HS-27A (cell line): ENCODE measurements at places on chromosomes 6 and 20.

GRCh38 chr20:14830466-14830865 lies 493.1 kb upstream of the FLRT3 start:
- DNase-seq, result no peak

GRCh38 chr20:1105599-1106194 lies 12.7 kb upstream of the PSMF1 start:
- no peak for DNase-seq

- no peak for DNase-seq
These were observed 215.2 kb downstream of the PTPRK start for GRCh38 chr6:128305228-128305627.

DNA sequence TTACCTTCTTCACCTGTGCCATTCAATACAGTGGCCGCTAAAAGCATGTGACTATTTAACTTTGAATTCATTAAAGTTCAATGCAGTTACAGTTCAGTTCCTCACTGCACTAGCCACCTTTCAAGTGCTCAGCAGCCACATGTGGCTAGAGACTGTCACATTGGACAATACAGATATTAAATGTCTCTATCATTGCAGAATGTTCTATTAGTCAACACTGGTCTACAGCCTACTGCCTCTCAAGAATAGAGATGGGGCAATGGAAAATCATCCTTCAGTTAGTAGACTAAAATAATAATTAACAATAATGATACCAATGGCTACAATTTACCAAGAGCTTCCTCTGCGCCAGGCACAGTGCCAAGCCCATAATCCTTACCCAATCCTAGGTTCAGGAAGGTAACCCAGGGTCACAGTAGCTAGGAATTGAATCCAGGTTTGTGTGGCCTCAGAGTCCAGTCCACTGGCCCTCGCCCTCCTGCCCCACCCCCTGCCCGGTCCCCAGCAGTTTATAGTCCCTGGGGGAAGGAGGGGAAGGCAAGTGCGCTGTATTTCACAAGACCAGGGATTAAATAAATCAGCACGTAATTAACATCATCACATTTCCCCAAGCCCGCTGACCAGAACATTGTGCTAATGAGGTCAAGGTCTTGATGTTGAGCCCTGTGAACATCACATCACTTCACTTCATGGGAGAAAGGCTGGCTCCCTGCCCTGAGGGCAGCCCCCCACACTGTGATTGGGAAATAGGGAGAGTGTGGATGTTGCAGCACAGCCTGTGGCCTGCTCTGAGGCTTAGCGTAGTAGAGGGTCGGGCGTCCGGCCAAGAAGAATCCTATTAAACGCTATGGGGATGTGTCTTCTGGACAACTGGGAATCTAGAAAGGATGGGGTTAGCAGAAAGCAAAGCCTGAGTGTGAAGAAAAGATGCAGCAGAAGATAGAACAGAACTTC lies 147.2 kb downstream of the VEGFA start:
- DNase-seq, result no peak

DNA sequence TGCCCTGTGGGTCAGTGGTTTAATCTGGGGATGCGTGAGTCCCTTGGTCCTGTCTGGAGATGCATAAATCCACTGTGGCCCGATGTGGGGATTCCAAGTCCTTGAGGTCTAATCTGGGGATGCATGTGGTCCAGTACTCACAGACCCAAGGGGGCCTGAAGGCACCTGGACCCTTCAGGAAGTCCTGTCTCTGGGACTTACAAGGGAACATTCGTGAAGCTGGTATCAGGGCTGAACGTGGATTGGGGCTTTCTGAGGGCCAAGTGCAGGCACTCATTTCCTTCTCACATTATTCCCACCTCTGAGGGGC lies 25.2 kb upstream of the GTSF1L start:
- DNase-seq, result no peak

- no peak for DNase-seq
These were observed 21.0 kb downstream of the MAP3K5 start for GRCh38 chr6:136771306-136771705.

DNA sequence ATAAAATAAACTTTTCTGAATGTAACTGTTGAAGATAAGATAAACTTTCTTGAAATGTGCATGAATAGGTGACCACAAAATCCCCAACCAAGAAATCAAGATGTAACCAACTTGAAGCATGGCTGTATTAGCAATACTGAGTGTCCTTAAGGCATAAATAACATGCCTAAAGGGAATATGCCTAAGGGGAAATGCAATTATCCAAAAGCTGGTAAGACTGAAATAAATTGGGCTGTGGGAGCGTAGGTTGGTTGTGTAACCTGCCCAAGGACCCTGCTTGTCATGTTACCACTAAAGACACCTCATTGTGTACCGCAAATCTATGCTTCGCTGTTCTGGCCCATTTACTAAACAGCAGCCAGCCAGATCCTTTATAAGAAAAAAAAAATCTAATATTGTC lies 200.8 kb upstream of the PDE10A start:
- DNase-seq, result no peak

DNA sequence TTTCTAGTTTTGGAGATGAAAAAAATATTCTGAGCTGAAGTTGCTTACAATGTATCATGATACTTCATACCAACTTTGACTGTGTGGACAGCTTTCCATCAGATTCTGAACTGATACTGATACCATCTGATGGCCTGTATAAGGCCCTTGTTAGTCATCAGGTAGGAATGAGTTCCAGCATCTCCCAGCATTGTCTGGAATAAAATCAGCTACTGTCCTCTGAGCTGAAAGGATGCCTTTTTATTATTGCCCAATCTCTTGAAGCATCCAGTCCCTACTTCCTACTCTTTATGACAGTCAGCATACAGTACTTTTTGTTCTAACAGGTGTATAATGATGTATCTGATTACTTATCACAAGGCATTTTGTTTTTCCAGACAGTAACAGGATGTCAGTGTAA lies 70.6 kb upstream of the EYA4 start:
- no peak for DNase-seq

- DNase-seq, result no peak
These were observed 34.9 kb downstream of the GFOD1 start for GRCh38 chr6:13452346-13453117.

GRCh38 chr6:15501826-15502445 lies 160.9 kb downstream of the DTNBP1 start:
- no peak for DNase-seq

DNA sequence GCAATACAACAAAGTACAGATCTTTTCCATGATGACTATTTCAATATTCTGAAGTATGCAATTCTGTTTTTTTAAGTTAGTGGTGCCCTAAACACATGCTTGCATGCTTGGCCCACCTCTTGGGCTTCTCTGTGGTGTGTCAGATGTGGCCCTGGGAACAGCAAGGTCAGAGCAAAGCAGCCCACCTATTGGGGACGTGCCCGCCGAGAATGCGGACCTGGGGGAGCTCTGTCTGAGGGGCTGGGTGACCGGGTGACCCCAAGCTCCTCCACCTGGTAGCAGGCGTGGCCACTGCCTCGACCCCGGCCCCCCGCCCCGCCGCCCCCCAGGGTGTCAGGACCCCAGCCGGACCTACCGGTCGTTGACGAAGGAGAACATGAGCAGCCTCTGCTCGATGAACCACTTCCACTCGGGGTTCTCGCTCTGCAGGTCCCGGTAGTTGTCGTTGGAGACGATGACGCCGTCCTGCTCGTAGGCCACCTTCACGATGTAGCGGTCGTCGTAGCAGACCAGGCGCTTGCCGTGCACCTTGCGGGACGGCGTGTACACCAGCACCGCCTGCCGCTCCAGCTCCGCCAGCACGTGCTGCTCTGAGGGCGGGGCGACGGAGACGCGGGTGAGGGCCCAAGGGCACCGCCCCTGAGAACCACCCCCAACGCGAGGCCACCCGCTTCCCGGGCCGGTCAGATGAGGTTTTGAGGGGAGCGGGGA lies 28.3 kb downstream of the ZC3H12D start:
- DNase-seq, result no peak

DNA sequence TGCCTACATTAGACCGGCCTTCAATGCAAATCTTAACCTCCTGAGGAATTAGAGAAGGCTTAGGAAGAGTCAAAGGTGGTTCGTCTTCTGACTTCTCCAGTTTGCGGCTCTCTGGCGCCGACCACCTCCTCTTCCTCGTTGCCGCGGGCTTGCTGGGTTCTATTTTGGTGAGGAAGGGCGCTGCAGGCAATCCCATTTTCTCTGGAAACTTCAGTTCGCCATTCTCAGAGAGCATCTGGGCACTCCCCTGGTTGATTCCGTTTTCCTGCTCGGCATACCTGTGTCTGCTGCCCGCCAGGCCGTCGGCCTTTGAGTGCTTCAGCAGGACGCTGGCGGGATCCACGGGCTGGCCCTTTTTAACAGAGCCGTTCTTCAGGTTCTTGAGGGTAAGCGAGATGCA lies 67.9 kb downstream of the GMPR start:
- DNase-seq, result no peak

- no peak for DNase-seq
These were observed 631 bp downstream of the PLCB1 start for GRCh38 chr20:8132484-8133309.

DNA sequence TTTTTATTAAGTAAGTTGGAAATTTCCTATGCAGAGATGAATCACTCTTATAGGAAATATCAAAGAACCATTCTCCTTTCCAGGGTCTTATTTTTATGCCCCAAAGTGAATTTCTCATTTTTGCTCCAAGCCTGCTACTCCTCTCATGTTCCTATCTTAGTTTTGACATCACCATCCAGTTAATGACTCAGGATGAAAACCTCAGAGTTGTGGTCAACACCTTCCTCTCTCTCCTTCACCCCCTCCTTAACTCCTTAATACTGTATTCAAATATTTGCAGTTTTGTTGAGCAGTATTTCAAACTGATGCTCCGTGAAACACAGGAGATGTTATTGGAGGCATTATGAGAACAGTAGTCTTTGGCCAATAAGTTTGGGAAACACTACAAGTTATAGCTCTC lies 64.1 kb downstream of the NRN1 start:
- no peak for DNase-seq

- DNase-seq, result no peak
These were observed 14.9 kb downstream of the IP6K3 start for GRCh38 chr6:33731751-33732282.

GRCh38 chr6:114364301-114364700 lies 21.5 kb upstream of the HS3ST5 start:
- DNase-seq, result peak; percentile 78

- no peak for DNase-seq
These were observed 34.6 kb upstream of the EPHA7 start for GRCh38 chr6:93453956-93454355.

DNA sequence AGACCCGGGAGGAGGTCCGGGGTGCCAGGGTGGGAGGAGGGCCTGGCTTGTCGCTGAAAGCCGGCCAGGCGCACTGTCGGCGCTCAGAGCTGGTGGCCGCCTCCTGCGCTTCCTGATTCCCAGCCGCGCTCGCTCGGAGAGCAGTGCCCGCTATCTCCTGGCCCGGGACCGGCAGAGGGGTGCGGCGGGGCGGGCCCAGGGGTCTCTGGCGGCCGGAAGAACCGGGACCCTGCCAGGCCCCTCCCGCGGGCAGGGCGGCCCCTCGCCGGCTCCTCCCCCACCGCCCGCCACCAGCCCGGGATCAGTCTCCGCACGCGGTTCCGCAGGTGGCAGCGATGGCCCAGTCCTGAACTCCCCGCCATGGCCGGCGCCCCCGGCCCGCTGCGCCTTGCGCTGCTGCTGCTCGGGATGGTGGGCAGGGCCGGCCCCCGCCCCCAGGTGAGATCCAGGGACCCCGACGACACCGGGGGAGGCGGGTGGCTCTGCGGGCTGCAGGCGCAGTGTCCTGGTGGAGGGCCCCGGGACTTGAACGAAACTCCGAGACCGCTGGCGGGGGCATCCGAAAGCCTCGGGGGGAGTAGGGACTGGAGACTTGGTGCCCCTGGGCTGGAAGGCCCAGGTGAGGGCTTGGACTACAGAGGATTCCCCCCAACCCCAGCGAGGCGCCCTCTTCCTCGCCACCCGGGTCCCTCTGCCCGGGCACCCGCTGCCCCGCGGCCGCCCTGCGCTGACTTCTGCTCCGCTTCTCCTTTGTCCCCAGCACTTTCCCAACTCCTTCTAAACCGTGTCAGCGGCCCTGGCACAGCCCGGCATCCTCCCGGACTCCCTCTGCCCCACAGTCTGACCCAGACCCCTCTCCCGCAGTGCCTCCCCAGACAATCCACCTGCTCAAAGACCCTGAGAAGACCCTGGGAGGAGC lies at the start of gene GLP1R:
TSS of gene GLP1R (plus strand) at position 301 of the 919 bp plus-strand sequence. CDS start at position 361, 60 bp downstream.
- no peak for DNase-seq

- DNase-seq, result no peak
These were observed 3.5 kb downstream of the DLGAP4 start for GRCh38 chr20:36309643-36310042.

DNA sequence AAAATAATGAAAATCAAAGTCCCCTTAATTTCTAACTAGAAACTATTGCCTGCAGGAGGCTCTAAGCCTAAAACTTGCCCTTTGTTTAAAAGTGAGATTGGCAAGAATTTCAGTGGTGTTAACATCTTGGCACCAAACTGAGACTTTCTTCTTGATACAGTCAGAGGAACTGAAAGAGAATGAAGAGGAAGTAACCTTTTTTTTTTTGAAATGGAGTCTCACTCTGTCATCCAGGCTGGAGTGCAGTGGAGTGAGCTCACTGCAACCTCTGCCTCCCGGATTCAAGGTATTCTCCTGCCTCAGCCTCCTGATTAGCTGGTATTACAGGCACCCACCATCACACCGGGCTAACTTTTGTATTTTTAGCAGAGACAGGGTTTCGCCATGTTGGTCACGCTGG lies 3.6 kb downstream of the DOP1A start:
- no peak for DNase-seq

GRCh38 chr20:13809373-13809772 lies 24.5 kb downstream of the NDUFAF5 start:
- no peak for DNase-seq

GRCh38 chr6:154996841-154997311 lies 1.8 kb downstream of the TIAM2 start:
- DNase-seq, result no peak

- DNase-seq, result no peak
These were observed 176.6 kb upstream of the TAB2 start for GRCh38 chr6:149140910-149141290.

DNA sequence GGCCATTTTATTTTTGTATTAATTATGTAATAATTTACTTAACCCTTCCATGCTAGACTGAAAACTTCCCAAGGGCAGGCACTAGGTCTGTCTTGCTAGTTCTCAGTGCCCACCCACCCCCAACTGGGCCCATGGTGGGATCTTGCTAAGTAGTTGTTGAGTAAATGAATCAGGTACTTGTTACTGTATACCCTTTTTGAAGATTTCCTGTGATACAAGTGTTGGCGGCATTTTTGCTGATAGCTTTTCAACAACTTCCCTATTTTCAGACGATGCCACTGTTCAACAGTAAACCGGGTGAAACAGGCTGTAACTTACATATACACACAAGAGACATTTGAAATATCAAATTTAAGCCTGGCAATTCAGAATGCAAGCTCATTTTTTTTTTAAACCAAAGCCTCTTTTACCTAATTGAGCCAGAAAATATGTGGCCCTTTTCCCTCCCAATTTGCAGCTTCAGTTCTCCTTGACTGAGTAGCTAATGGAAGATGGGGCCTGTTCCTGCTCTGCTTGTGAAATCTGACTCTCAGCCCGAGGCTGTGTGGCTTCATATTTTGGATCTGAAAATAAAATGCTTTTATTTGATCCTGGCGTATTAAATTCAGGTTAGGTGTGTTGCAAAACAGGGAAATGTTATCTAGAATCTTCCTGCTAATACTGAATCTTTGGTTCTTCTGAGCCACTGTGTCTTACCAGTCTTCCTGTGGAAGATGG lies 288.3 kb downstream of the NRN1 start:
- no peak for DNase-seq
